ENCODE measurements at places on chromosomes 4 and X.

DNA sequence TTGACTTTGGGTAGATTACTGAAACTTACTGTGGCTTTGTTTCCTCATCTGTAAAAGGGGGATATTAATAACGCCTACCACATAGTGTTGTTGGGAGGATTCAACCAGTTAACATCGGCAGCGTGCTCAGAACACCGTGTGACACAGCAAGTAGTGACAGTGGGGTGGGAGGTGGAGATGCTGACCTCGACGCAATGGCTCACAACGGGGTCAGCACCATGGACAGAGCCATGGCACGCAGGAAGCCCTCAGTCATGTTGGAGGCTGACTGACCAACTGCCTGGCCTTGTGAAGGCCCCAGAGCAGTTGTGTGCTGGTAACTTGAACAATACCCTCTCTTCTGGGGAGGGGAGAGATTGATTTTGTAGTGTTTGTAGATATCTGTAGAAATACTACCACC lies 93.2 kb downstream of the WFS1 start:
- peak; percentile 61 for DNase-seq

DNA sequence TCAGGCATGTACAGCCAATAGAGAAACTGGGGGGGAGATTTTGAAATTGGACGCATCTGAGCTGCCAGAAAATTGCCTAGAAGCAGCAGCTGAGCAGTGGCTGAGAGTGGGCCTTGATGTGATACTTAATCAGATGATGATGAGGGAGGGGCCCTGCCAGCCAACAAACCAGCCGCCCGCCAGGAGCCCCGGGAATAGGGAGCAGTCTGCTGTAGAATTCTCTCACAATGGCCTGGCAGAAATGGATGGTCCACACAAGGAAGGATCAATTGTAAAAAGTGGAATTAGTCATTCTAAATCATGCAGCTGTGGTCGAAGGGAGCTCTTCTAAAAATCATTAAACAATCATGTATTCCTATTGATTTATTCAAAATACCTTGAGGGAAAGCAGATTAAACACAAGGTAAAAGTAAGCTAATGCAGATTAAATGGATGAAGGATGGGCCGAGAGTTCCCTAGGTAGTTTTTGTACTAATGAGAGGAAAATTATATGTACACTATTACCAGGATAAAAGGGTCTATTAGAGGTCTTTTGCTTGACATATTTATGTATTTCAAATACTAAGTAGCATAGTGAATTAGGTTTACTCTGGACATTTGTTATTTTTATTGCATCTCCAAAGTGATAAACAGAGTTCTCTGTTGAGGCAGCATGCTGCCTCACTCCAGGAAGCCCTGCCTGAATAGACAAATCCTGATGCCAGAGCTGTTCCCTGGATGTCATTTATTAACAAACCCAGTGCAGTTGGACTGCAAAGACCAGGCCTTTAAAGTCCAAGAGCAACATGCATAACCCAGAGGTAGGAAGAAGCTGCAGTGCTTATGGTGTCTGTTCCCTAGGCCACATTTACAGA lies 91.3 kb downstream of the NKX6-1 start:
- no peak for DNase-seq

GRCh38 chr4:181018913-181019312 lies 1224.3 kb upstream of the TENM3 start:
- no peak for DNase-seq

DNA sequence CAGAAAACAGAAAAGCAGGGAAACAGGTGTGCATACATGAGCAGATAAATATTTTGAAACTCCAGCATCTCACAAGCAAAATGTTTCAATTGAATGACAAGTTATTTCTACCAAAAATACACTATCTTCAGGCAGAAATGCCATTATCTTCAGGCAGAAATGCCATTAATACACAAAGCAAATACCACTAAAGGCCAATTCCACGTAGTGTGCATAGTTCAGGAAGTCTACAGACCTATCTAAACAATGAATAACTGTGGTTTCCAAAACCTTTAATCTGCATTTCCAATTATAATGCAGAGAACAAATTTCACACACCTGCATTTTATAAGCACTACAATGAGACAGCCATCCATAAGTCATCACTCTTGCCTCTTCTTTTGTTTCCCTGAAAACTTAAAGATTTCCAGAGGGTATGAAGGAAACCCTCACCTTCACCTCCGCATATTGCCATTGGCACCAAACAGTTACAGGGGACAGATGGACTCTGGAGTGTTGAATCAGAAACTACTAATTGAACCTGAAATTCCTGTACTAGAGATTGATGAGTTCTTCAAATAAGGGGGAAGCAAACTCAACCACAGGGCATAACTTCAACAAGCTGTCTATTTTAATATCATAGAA lies 179.0 kb downstream of the PDGFC start:
- no peak for DNase-seq

GRCh38 chr4:86749121-86749520 lies 100.1 kb downstream of the SLC10A6 start:
- no peak for DNase-seq

- no peak for DNase-seq
These were observed 1317.7 kb downstream of the FSTL5 start for GRCh38 chr4:160846121-160846520.

DNA sequence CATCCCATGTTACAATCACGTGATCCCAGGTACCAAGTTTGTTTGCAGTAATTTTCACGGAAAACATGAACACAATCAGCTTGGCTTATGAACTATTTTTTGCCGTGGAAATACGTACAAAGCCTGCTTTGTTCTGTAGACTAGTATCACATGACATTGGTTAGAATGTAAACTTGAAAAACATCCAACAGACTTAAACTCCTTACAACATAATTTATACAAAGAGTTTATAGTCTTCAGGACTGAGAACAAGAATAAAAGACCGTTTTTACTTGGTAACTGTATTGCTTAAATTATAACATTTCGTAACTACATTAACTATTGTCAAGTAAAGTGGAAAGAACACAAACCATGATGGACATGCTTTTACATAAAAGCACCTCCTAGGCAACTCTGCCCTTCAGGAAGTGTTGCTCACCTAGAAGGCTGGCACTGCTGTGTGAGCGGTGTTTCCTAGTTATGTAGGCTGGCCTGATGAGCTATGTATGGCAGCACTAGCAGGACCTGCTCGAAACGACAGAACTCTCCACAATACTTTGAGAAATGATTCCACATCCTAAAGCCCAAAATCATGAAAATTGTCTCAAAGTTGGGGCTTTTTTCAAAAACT lies 41.8 kb upstream of the WDR1 start:
- no peak for DNase-seq

DNA sequence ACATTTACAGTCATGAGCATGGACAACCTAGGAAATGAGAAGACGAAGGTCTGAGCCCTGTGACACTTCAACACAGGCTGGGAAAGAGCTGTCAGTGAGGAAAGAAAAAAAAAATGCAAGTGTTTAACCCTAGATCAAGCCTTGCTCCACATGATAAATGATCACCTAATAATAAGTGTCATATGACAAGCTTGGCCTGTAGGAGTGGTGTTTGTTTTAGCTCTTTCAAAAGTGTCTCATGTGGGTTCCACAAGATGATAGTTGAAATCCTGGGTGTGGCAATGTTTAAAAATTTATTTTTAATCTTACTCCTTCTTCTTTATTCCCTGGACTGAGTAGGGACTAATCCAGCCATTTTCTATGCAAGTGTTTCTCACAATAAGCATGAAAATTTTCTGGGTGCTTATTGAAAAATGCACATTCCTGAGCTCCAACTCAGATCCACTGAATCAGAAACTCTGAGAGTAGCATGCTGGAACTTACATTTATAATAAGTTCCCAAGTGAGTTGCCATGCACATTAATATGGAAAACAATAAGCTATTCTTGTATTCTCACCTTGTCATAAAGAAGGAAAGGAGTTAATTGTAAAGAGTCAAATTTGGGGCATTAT lies 138.3 kb downstream of the AREG start:
- no peak for DNase-seq

DNA sequence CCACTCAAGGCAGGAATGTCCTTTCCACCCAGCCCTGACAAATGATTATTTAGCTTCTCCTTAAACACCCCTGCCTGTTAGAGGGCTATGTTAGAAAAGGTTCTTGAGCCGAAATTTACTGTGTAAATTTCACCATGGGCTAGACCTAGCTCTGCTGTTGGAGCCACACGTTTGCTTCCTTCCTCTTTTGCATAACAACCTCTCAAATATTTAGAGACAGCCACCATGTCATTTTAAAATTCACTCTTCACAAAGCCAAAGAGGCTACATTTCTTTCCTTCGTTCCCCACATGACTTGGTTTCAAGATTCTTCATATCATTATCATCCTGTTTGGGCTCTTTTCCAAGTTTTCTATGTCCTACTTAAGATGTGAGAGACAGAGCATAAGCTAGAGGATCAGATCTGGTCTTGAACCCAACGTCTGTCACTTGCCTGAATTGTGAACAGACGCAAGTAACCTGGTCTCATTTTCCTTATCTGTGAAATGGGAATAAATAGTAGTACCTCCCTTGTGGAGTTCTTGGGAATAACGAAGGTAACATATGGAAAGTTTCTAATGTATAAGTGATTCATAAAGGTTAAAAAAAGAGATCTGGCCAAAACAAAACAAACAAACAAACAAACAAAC lies 6.7 kb downstream of the DOCK11 start:
- DNase-seq, result peak; percentile 77

- DNase-seq, result no peak
These were observed 150.8 kb upstream of the CXCL13 start for GRCh38 chr4:77454858-77455257.

DNA sequence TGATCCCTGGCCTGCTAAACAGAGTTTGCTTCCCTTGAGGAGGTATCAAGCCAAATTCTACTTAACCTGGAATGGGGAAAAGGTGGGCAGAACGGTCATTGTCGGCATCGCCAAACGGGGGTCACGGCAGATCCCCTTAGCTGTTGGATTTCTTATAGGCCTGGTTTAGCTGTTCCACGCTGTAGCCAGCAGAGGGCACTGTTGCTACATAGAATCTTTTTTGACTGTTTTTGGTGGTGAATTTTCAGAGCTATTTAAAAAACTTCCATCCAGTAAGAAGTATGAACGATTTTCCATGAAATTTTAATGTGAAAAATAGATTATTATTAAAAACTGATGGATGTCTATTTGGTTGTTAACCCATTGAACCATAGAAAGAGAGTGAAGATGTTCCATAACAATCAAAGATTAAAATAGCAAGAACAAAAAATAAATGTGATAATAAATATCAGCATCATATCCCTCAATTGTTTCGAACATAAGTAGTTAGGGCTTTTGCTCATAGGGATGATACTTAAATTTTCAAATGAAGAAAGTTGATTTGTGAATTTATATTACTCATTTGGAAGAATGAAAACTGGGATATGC lies 56.6 kb downstream of the LINC00632 start:
- peak; percentile 47 for DNase-seq

DNA sequence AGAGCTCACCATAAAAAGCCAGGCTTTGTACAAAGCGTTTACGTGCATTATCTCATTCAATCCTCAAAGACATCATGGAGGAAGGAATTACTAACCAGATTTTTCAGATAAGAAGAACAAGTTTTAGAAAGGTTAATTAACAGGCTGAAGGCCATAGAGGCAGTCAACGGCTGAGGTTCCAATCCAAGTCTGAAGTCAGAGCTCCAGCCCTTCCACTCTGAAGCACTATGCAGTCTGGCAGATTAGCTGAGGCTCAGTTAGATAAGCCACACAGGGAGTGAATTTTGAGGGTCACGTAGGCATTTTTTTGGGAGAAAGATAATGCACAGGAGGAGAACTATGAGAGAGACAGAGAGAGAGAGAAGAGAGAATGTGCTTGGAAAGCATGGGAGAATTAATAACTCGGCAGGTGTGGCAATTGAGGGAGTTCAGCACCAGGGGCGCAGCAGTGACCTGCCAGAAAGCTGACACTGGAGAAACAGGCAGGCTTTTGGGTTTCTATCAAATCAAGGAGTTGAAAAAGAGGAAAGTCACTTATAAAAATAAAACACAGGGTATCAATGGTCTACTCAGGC lies 116.5 kb upstream of the NAP1L5 start:
- no peak for DNase-seq

DNA sequence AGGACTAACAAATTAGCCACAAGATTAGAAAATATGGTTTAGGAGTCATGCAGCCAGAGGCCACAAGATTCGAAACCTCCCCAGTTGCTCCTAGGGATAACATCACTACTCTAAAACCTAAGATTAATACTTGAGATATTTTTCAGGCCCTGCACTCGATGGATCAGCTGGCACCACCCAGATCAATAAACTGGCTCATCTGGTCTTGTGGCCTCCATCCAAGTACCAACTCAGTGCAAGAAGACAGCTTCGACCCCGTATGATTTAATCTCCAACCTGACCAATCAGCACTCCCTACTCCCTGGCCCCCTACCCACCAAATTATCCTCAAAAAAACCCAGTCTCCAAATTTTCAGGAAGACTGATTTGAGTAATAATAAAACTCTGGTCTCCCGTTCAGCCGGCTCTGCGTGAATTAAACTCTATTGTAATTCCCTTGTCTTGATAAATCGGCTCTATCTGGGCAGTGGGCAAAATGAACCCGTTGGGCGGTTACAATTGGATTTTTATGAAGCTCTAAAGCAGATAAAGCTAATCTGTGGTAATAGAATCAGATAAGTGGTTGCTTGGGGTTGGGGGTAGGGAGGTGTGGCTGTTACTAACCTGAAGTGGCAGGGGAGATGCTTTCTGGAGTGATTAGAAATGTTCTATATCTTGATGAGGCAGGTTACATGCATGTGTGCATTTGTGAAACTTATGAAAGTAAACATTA lies 91.8 kb upstream of the ATXN3L start:
- DNase-seq, result no peak

DNA sequence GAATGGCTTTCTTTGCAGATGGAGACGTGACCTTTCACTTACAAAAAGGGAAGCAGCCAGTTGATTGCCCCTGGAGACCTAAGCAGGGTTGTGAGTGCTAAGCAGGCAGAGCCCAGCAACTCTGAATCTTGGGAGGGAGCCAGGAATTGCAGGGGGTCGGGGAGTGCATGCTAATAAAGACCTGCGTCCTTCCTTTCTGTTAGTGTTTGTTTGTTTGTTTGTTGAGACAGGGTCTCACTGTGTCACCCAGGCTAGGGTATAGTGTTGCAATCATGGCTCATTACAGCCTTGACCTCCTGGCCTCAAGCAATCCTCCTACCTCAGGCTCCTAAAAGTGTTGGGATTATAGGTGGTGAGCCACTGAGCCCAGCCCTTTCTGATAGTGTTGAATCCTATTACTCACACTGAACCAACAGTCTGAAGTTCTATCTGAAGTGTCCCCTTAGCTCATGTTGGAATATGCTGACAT lies 137.4 kb downstream of the CEP135 start:
- peak; percentile 69 for DNase-seq

DNA sequence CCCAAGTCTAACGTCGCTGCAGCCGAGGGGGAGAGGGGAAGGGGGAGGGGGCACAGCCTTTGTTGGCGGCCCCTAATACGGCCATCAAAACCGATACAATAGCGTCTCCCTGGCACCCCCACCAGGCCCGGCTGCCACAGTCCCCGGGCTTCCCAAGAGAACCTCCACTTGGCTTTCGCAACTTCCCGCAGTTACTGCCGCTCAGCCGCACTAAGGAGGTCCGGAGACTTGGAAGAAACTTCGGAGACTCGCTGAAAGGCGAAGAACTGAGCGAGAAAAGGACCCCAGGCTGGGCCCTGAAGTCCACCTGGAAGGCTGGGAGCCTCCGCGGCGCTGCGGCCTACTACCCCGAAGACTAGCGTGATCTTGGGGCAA lies 2.8 kb downstream of the NKX6-1 start:
- DNase-seq, result no peak

Data from NB4 (cell line).